ENCODE measurements at places on chromosomes 7 and 10.

GRCh38 chr7:491292-491957, 28.2 kb downstream of the PDGFA start:
- DNase-seq, result no peak

DNA sequence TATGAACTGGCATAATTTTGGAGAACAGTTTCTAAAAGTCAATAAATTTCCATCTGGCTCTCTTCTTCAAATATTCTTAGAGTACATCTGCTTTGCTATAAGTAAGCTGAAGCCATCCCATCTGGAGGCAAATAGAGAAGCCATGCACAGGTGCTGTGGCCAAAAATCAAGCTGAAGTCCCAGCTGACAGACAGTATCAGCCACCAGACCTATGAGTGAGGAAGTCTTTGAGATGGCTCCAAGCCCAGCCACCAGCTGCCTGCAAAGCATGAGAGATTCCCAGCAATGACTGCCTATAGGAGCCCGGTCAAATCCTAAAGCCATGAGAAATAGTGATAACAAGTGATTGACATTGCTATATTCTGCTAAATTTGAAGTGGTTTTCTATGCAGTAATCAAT, 21.7 kb upstream of the PRSS58 start:
- no peak for DNase-seq

- DNase-seq, result no peak
These were observed 494.1 kb downstream of the SH2D4B start for GRCh38 chr10:81031774-81032173.

DNA sequence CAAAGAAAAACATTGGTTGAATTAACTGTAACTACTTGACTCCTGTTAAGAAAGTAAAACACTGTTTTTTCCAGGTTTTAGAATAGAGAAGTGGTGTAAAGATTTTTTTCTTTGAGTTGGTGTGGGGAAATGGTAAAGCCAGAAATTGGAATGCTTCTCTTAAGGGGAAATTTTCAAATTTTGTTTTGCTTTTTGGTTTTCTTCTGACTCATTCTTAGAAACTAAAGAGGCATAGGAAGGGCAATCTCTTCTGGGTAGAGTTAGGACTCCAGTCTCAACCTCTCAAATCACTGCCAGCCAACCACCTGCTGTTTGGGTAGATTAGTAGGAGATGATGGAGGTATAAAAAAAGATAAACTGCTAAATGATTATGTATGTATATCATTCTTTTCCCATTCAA, 47.7 kb upstream of the STRIP2 start:
- DNase-seq, result no peak
